ENCODE measurements at places on chromosomes 2 and 18.

GRCh38 chr2:11466307-11467128 lies 557 bp upstream of the E2F6 start:
- DNase-seq, result no peak

- DNase-seq, result no peak
These were observed 70.3 kb upstream of the PELI1 start for GRCh38 chr2:64214281-64215115.

DNA sequence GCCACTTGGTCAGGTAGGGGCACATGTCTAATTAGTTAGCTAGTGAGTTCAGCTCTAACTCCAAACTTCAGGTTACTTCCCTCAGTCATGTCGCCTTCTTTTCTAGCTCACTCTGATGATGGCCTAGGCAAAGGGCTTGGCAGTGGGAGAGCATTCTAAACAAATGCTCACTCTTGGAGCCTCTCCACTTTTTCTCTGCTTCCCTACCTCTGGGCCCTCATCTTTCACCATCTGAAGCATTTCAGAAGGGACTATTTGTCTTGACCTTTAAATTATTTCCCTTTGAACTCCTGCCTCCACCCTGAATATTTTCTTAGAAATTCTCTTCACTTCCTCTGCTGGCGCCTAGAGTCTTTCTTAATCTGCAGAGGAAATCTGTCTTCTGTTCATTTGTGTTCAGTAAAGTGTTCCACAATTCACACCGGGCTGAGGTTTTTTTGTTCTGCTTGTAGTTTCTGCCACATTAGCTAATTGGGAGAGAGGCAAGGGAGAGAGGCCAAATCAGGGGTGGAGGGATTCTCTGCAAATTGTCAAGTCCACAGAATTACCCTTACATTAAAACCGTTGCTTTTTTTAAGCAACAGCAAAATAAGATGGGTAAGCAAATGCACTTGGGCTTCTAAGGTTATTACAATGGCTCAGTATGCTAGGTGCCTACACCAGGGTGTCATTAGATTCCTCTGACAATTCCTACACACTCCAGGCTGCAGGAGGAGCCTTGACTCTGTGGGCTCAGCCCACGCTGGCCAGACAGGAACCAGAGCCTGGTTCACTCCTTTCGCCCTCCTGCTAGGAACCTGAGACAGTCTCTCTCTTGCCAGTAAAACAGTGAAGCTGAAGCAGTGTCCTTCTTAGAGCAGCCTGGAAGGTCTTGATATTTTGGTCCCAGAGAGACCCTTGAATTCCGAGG lies 5.5 kb downstream of the MSGN1 start:
- no peak for DNase-seq

GRCh38 chr2:129439406-129440302 lies 539.8 kb upstream of the RAB6C start:
- no peak for DNase-seq

- DNase-seq, result no peak
These were observed 73.1 kb downstream of the MYCN start for GRCh38 chr2:16013359-16013911.

Data from ascending aorta (tissue), 2 donors.